ENCODE measurements at places on chromosomes 7 and 10. TPM values are rescaled to one million over a fixed set of nuclear protein-coding genes. Genes with fewer than 3 reads are reported as not detected.
A peak's percentile ranks its signal among the peaks of the same experiment; 100 is the strongest.

PAPOLB gene
- 0.05 TPM for total RNA-seq

VSIR gene
- total RNA-seq, result 104 TPM

ITIH2 gene
- total RNA-seq, result not detected

DNA sequence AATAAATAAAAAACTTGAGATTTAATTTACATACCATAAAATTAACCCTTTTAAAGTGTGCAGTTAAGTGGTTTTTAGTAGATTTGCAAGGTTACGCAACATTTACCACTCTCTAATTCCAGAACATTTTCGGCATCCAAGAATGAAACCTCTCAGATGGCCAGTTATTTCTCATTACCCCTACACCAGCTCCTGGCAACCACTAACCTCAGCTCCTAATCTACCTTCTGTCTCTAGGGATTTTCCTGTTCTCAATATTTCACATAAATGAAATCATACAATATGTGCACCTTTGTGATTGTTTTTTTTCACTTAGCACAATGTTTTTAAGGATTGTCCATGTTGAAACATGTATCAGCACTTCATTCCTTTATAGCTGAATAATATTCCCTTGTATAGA, 45.1 kb downstream of the INPP5F start:
- peaks cover 13% of the 10 kb centered on the region for H3K4me1 ChIP-seq
- DNase-seq, result no peak
- no peaks in the 10 kb centered on the region for H3K27me3 ChIP-seq
- no peaks in the 10 kb centered on the region for H3K36me3 ChIP-seq

DNA sequence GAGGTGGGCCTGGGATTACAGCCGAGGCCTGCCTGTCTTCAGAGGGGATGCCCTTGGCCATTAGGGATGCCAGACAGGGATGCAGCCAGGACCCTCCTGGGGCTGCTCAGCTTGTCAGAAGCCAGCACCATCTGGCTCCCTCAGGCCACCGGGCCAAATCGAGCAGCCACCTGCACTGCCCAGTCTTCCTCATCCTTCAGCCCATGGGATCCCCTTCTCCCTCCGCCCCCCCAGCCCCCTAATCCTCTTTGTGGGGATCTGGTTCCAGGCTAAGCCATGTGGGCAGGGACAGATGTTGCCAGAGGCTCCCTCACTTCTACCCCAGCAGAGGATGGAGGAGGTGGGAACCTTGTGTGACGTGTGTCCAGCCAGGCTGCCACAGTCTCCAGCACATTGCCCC, 137.4 kb upstream of the PPIF start:
- peak overlapping the region; percentile 2 for H3K27ac ChIP-seq
- H3K27me3 ChIP-seq, result no peaks in the 10 kb centered on the region
- DNase-seq, result no peak
- no peak overlapping the region for H3K4me3 ChIP-seq
- peaks cover 13% of the 10 kb centered on the region for H3K4me1 ChIP-seq

DNA sequence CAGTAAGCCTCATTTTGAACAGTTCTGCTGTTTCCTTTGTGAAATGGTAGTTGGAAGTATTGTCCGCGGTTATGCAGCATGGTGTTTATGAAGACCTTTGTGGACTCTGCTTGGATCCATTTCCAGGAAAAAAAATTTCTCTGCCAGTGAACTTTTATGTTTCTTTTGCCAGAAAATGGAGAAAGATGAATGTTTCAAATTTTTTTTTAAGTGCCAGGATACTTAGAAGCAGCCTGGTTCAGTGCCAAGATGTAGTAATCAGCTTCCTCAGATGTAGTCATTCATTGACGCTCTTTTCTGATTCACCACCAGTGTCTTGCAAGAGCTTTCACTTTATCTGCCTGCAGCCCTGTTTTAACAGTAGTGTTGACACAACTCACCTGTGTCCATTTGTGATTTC, 258.2 kb downstream of the SDK1 start:
- H3K27me3 ChIP-seq, result no peaks in the 10 kb centered on the region
- no peak overlapping the region for H3K27ac ChIP-seq
- H3K4me3 ChIP-seq, result no peak overlapping the region
- peaks cover 6% of the 10 kb centered on the region for H3K4me1 ChIP-seq
- no peak for DNase-seq

GRCh38 chr10:25753776-25754175, 180.3 kb upstream of the MYO3A start:
- H3K36me3 ChIP-seq, result no peaks in the 10 kb centered on the region
- no peaks in the 10 kb centered on the region for H3K4me1 ChIP-seq
- DNase-seq, result no peak
- H3K4me3 ChIP-seq, result no peak overlapping the region
- no peaks in the 10 kb centered on the region for H3K27me3 ChIP-seq
- H3K27ac ChIP-seq, result no peak overlapping the region

DNA sequence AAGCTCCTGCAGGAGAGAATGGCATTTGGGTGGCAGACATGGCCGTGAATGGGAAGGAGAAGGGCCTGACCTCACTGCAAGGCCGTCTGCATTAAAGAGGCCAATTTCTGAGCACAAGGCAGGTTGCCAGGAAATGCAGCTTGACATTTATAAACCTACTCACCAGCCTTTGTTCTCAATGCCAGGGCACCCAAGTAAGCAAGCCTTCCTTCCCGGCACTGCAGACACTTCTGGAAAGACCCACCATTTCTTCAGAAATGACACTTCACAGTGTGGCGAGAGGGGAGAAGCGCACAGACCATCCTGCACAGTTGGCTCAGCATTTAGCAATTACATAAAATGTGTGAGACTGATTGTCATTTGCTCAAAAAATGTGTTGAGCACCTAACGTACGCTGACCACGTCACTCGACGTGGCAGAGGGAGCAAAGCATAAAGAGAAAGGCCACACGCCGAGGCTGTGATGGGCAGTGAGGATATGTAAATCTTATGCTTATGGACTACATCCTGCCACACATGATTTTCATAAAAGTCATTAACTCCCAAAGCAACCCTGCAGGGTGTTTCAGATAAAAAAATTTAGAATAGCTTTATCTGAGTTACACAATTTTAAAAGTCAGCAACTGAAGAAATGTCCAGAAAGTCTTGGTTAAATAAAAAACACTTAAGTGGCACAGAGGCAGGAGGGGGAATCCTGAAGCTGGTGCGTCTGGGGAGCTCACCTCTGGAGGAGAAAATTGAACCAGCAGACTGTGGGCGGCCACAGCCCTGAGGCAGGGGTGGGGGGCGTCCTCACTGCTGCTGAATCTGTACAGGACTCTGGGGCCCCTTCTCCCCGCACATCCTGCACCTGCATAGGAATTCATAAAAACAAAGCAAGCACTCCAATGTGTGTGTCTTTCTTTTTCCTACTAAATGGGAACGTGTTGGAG, 543.8 kb downstream of the PTPRN2 start:
- H3K27me3 ChIP-seq, result peaks cover 25% of the 10 kb centered on the region
- no peak overlapping the region for H3K4me3 ChIP-seq
- no peak for DNase-seq
- no peaks in the 10 kb centered on the region for H3K36me3 ChIP-seq

- no peak overlapping the region for H3K4me3 ChIP-seq
- no peaks in the 10 kb centered on the region for H3K36me3 ChIP-seq
- H3K27ac ChIP-seq, result no peak overlapping the region
- no peak for DNase-seq
- H3K4me1 ChIP-seq, result no peaks in the 10 kb centered on the region
- H3K27me3 ChIP-seq, result peaks cover 4% of the 10 kb centered on the region
Observed at GRCh38 chr7:91228927-91229558, 35.2 kb upstream of the FZD1 start.

- no peak overlapping the region for H3K4me3 ChIP-seq
- no peak for DNase-seq
- no peak overlapping the region for H3K27ac ChIP-seq
Observed at GRCh38 chr10:71622616-71623015, 97.0 kb downstream of the C10orf105 start.

DNA sequence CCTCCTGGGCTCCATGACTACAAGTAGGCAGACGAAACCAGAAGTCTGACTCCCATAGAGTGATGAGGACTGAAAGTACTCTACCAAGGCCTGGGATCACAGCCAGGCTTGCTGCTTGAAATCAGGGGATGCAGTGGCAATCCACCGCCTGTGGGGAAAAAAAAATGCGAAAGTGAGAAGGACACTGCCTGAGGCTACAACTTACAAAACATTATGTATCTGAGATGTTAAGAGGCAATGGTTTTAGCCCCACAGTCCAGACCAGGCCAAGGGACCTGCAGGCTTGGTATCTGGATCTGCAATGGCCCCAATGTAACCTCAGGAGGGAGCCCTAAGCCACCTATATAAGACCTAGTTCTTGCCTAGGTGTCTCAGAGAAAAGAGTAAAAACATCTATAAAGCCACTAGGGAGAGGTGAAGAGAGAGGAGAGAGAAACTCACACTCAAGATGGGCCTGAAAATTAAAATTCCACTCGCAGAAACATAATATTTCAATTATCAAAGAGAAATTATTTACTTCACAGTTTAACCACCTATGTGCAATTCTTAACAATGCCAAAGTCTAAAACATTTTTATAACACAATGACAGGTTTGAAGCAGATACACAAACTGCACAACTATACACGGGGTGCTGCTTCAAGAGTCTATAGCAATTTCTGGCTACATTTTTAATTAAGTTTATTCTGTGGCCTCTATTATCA, 13.9 kb downstream of the DNAJC1 start:
- H3K27ac ChIP-seq, result peak overlapping the region; percentile 30
- DNase-seq, result peak; percentile 56
- H3K36me3 ChIP-seq, result no peaks in the 10 kb centered on the region
- peaks cover 18% of the 10 kb centered on the region for H3K4me1 ChIP-seq
- no peak overlapping the region for H3K4me3 ChIP-seq
- H3K27me3 ChIP-seq, result no peaks in the 10 kb centered on the region

DNA sequence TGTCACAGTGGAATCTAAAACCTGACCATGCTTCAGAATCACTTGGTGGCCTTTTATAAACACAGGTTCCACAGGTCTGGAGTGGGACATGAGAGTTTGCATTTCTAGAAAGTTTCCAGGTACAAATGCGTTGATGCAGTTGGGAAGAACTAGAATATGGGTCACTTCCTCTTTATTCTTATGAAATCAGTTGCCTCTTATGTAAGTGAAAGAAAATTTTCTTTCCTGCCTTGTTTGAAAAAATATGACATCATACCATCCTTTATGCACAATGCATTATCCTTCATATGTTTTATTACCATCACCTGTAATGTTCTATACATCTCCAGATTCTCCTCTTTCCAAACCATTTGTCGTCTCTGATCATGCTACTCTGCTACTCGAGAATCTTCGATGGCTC, 44.0 kb downstream of the PLXNA4 start:
- no peaks in the 10 kb centered on the region for H3K27me3 ChIP-seq
- H3K4me1 ChIP-seq, result peaks cover 4% of the 10 kb centered on the region
- H3K4me3 ChIP-seq, result no peak overlapping the region
- H3K36me3 ChIP-seq, result no peaks in the 10 kb centered on the region
- H3K27ac ChIP-seq, result no peak overlapping the region
